ENCODE measurements at places on chromosomes 1 and 21.

DNA sequence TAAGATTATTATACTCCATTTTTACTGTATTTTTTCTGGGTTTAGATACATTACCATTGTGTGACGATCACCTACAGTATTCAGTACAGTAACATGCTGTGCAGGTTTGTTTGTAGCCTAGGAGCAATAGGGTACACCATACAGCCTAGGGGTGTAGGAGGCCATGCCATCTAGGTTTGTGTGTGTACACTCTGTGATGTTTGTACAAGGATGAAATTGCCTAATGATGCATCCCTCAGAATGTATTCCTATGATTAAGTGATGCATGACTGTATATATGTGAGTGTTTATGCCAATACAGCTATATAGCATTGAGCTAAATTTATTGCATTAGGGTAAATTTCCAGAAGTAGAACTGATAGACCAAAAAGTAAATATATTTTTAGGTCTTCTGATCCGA lies 23.3 kb downstream of the TUFT1 start:
- no peak for DNase-seq

GRCh38 chr1:64594446-64594845 lies 124.5 kb downstream of the CACHD1 start:
- no peak for DNase-seq

DNA sequence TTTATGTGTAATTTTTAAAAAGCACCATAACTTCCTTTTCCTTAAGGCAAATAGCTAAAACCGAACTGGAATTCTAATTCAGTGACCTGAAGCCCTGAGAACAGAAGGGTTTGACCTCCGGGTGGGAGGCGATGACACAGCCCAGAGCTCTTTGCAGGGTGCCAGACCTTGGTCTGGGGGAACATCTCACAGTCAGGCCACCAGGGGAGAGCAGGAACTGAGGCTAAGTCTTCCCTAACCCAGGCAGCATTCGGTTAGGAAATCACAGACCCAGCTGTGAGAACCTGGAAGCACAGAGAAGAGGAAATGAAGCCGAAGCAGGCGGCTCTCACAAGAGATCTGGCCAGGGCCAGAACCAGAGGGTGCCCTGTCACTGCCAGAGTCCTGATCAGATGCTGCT lies 444.8 kb downstream of the TTLL7 start:
- no peak for DNase-seq

GRCh38 chr1:152786077-152786476 lies at the start of gene LCE1E:
Gene LCE1E, plus strand, starts transcription at chr1:152786257. Its CDS starts 1,043 bp downstream, at chr1:152787300.
- DNase-seq, result no peak

GRCh38 chr1:228900886-228901392 lies 165.7 kb downstream of the RHOU start:
- no peak for DNase-seq

DNA sequence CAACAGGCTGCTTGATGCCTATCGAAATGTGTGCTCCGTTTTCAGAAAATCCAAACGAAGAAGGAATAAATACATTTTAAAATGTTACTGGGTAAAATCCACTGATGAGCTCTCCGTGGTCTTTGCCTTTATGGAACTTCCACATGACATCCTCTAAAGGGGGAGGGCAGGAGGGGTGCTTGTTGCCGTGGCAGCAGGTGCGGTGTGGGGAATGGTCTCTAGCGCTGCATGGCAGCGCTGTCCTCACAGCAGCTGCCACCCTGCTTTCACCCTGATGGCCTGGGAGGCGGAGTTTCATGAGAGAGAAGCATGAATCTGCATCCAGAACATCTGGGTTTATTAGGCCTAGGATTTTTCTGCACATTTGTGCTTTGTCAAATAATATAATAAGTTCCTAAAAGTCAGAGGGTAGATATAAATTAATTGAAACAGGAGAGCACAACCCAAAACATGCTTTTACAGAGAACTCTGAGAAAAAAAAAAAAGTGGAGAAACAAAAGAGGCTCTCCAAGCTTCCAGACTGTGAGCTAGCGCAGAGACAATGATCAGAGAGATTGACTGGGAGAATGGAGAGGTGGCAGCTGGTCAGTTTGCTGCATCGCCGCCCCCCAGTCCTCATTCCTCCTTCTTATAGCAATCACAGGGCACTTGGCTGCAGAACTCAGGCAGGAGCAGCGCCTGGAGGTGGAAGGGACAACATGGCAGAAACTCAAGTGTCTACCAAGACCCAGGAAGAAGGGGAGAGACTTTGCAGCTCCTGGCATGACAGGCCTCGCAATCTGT lies 228.6 kb downstream of the DSCAM start:
- no peak for DNase-seq

DNA sequence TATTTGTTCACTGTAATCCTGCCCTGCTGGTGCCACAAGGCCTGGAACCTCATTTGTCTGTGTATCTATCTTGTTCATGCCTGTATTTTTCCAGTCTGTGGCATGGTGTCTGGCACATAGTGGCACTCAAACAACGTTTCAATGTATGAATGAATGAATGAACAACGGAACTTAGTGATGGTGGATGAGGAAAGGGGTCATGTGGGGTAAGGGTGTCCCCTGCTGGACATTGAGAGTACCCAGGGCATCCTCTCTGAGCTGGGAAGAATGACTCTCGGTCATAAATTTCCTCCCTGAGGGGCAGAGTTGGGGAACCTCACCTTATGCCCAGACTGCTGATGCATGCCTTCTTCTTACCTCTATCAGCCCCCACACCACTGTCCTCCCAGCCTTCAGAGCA lies 18.9 kb upstream of the ZNF683 start:
- DNase-seq, result peak; percentile 39

GRCh38 chr1:50454911-50455310 lies 31.7 kb upstream of the DMRTA2 start:
- DNase-seq, result no peak

DNA sequence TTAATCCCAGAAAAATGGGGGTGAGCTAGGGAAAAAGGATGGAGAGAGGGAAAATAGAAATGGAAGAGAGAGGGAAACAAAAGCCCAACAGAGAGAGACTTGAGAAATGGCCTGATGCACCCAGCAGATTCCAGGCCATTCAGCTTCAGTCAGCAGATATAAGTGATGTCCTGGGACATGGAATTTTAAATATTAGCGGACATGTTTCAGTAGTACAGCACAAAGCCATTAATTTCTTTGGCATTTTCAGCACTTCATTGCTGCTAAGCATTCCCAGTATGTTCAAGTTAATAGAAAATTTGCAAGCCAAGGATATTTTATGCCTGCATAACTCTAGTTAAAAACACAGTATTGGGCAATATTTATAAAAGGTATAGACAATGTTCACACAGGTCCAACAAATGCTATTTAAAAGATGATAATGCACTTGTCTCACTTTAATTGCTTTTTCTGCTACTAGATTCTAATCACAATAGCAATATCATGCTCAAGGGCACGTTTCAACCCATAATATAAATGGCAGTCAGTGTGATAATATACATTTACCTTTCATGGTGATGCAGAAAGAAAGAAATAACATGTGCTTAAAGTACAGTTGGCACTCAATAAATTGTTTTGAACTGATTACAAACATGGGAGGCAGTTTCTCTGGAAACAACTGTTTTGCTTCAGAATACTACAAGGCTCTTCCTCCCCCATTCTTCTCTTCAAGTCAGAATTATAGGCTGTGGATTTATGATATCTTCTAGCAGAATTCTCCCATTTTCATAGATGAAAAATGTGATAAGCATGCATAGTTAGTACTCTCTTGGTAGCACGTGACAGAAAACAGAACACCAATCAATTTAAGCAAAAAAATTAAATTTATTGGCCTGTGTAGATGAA lies 108.1 kb upstream of the MAGI3 start:
- DNase-seq, result no peak

Measured in Calu3 (cell line).